ENCODE measurements at places on chromosomes 5 and 9.
A peak's percentile ranks its signal among the peaks of the same experiment; 100 is the strongest.

DNA sequence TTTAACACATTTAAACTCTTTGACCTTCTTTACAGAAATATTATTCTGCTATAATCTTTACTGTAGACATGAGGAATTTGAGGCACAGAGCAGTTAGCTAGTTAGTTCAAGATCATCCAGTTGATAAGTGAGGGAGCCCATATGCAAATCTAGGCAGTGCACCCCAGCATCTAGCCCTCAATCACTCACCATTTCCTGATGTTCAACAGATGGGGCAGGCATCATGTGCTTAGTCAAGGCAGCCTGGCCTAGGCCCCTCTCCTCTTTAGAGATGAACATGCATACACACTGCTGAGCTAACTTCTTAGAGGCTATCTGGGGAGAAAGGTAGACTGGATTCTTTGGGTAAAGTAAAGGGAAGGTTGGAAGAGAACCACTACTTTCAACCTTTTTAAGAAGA lies 206.8 kb upstream of the SLC24A2 start:
- DNase-seq, result no peak

- no peak for DNase-seq
These were observed 71.0 kb upstream of the EQTN start for GRCh38 chr9:27367921-27368315.

DNA sequence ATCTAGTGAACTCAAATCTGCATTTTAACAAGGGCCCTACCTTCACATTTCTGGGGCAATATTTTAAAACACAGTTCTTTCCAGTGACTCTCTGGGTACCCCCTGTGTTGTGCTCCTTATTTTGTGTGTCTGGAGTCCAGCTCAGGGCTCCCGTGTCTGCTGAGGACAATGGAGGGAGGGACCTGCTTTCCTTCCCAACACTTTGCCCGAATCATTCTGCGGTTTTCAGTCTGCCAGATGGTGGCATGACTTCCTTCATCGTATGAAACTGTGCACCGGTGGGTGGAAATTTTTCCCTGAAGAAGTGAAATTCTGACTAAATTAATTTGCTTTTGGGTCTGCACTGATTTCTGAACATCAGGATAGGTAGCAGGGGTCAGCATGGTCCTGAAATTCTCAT lies 153.6 kb upstream of the CD180 start:
- no peak for DNase-seq

- DNase-seq, result no peak
These were observed 28.1 kb upstream of the UGCG start for GRCh38 chr9:111868475-111868874.

DNA sequence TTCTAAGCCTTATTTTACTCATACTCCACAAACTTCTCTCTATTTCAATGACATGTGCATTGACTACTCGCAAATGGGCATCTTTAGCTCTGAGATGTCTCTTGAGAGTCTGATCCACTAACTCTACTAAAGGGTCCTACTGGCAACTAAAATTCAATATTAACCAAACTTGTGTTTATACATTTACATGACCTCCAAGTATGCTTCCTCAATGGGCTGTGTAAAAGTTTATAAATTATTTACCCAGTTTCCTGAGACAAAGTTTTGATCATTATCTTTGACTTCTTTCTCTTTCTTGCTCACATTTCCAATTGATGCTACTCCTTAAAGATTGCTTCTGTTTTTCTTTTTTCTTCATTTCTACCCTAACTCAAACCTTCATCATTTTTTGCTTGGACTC lies 510.1 kb upstream of the DAB2 start:
- no peak for DNase-seq

DNA sequence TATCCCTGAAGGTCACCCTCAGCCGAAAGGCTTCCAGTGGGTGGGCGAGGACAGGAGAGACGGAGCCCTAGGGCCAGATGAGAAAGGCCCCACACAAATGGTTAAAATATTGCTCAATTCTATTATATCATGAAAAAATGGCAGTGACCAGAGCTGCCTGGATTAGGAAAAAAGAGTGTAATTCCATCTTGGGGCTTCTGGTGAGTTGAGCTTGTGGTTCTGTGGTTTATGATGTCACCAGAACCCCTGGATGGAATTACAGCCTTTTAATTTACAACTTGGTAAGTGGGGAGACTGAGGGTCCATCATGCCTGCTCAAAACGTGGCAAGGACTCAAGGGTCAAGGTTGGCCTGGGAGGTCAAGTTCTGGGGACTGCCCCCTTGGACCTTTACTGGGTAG lies 55.5 kb upstream of the STC2 start:
- DNase-seq, result no peak

- DNase-seq, result no peak
These were observed 90.9 kb upstream of the SLCO6A1 start for GRCh38 chr5:102589661-102590060.

DNA sequence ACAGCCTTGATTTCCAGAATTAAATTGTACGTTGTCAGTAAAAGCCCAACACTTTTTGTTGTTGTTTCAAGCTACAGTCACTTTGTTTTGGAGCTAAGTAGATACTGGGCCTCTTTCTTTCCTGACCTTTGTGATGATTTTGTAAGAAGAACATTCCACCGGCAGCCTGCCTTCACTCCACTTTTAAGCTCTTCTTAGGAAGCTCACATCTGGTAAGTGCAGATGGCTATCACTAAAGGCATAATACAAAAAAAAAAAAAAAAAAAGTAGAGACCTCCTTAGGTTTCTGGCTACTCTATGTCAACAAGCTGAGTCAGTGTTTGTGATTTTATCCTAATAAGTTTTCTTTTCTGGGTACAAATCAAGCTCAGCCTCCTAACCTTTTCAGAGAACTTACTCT lies 1922.1 kb upstream of the WWC1 start:
- DNase-seq, result no peak

GRCh38 chr5:23274171-23274570 lies 233.2 kb upstream of the PRDM9 start:
- DNase-seq, result no peak

GRCh38 chr5:164801910-164802309 lies 1296.5 kb downstream of the MAT2B start:
- no peak for DNase-seq

DNA sequence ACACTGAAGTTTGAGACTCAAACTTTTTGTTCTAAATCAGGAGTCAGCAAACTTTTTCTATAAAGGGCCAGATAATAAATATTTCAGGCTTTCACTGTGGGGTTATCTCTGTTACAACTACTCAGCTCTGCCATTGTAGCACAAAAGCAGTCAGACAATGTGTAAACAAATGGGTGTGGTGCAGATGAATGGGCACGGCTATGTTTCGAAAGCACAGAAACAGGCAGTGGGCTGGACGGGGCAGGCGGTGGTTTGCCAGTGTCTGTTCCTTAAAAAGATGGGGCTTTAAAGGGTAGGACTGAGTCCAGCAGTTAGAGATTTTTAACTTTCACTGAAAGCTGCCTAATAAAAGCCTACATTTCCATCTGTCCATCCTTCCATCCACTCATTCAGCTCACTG lies 48.9 kb downstream of the PFDN1 start:
- no peak for DNase-seq

DNA sequence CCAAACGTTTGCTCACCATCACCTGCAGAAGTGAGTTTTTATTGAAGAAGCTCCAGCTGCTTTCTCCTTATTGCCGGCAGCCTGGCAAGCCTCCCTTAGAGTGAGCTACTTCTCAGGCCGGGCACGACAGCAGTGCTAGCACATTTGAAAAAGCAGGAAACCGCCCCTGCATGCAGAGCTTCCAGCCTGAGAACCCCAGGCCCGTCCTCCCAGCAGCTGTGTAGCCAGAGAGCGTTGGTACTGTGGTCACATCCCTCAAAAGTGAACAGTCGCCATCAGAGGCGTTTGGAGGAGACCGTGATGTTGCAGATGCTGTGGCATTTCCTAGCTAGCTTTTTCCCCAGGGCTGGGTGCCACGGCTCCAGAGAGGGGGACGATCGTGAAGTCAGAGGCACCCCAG lies 23.5 kb downstream of the SLC25A25 start:
- DNase-seq, result no peak

- no peak for DNase-seq
These were observed 183.3 kb downstream of the SEMA5A start for GRCh38 chr5:9362600-9362999.

DNA sequence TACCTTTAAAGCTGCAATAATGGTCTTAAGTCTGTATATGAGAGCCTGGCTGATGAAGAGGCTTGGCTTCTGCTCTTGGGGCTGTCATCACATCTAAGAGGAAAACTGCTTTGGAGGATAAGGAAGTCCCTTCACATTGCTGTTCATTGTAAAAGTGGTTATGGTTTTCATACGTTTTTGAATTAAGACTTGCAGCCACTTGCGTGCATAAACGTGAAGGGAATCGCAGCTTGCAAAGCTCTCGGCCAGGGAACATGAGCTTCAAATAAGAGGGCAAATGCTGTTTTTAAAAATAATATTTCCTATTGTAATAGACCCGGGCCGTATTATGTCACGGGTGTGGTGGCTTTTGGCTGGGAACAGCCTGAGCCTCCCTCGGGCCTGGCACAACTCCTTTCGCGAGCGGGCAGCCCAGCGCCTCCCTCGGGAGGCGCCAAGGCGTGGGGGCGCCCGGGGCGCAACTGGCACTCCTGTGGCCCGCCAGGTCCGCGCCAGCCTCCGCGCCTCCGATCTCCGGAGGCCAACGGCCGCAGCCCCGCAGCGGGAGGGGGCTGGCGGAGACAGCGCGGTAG lies 538 bp upstream of the ARHGEF28 start:
- no peak for DNase-seq

GRCh38 chr5:126998201-126998631 lies 32.1 kb downstream of the MARCHF3 start:
- DNase-seq, result no peak

DNA sequence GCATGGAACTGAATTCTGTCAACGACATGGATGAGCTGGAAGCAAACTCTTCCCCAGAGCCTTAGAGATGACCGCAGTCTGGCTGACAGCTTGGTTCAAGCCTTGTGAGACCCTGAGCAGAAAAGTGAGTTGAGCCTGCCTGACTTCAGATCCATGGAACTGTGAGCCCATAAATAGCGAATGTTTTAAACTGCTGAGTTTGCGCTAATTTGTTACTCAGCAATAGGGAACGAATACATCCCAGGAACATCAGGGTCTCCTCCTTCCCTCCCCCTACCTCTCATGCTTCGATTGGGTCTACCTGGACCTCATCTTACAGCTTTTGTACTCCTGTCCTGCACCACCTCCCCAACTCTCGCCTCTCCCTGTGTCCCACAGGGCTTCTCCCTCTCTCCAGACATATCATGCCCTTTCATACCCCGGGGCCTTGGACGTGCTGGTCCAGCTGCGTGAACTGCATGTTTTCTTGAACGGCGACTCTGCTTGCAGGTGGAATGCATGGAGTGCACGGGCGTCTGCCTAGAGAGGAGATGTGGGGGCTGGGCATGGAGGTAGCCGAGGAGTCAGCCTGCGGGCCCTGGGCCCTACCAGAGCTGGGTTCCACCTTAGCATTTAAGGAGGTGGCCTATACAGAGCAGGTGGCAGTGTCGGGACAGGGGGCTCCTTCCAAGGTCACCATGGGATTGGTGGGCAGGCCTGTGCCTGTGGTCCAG lies 7.9 kb downstream of the GADD45G start:
- DNase-seq, result no peak

- no peak for DNase-seq
These were observed 1.3 kb upstream of the PRR7 start for GRCh38 chr5:177445052-177445916.

DNA sequence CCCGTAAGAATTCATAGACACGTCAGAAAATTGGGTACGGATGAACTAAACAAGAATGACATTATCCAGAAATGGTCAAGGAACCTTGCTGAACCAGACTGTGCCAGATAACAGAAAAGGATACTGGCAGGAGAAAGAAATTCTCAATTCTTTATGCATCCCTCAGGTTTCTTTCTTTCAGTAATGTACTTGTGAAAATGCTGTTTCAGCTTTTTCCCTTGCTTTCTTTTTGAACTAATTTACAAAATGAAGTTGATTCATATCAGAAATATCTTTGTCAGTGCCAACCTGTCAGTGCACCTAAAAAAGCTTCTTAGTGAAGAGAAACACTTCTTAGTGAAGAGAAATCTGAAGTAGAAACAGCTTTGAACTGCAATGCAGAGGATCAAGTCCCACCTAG lies 643.6 kb upstream of the RORB start:
- no peak for DNase-seq

- peak; percentile 51 for DNase-seq
These were observed 243.0 kb downstream of the ICE1 start for GRCh38 chr5:5665225-5666075.

DNA sequence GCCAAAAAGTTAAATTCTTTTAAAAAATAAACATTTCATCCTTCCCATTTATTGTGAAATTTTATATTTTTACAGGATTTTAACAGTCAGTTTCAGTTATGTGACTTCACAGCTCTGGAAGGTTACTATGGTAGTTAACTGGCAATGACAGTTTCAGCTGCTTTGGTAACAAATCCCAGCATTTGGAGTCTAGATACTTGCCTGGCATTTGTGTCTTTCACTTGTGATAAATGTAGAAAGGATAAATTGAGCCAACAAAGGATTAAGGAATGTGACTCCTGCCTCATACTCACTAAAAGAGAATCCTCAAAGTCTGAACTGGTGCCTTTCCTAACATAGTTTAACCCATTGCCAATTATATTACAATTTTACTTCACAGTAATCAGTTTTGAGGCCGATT lies 315.5 kb downstream of the FER start:
- DNase-seq, result no peak

DNA sequence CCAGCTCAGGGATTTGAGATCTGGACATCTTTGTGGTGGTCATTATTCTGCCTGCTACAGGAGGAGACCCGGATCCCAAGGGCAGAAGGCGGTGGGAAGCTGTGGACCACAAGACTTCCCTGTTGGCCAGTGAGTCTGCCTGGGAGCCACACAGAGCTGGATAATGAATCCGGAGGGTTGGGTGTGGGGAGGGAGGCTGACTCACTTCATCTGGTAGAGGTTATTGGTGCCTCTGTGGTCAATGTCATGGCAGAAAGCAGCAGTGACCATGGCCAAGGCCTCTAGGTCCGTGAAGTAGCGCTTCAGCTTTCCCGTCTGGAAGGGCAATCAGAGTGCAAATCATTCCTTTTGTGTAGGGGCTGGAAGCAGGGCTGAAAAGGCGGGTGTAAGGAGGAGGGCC lies 58.5 kb downstream of the PDE6A start:
- peak; percentile 52 for DNase-seq

DNA sequence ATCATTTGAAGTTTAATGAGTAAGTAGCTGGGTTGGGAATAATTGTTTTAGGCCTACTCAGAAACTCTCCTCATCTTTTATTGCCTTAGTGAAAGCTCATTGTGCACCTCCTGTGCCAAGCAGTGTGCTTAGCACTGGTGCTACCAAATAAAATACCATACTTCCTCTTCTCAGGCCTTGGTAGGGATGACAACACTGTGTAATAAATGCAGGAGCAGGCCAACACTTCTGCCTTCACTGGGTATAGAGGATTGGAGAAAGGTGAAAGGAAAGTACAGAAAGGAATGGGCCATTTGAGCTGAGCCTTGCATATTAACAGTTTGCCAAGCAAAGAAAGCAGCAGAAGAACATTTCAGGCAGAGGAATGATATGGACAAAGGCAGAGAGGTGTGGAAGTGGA lies 285.7 kb downstream of the NR3C1 start:
- DNase-seq, result no peak

All from kidney tubule cell (primary cell).